Esophagus muscularis mucosa (tissue), 4 donors: ENCODE measurements at places on chromosomes 12 and 14. TPM values are rescaled to one million over a fixed set of nuclear protein-coding genes. Genes with fewer than 3 reads are reported as not detected.

Gene SLC5A8
- not detected for total RNA-seq

DNA sequence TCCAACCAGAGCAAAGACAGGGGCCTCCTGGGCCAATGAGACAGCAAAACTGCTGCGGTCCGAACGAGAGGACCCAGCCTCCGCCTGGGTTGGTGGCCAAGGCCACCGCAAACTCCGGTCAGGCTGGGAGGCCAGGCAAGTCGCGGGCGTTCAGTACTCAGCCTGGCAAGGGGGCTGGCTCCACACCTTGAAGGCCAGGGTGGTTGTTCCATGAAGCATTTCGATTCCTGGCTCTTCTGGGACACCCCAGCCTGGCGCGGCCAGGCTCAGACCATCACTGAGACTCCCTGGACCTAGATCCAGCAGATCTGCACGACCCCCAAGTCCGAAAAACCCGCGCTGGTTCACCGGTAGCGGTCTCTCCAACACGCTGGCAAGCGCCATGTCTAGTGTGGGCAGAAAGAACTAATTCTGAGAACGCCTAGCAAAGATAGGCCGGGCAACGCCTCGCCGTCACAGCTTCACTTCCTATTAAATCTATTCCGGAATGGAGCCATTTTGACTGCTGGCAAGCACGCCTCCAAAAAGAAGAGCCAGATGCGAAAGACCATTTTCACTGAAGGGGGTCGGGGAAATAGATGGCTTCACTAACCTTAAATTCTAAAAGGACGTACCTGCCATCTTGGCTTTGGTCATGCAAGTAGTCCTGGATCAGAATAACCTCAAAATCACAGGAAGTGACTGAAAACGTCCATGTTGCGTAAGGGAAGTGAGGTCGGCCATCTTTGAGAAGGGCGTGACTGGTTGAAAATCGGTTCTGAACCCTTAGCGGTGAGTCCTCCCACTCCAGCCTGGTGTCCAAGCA, at the start of gene PSMB5:
PSMB5 (minus strand) TSS at position 403 of the 805 bp plus-strand sequence; CDS start at position 384, 19 bp downstream.
- H3K36me3 ChIP-seq = peaks cover 37% of the 10 kb centered on the region
- H3K4me3 ChIP-seq = peak within 1 kb of the TSS; percentile 78
- no peaks in the 10 kb centered on the region for H3K27me3 ChIP-seq
- H3K27ac ChIP-seq = peak within 1 kb of the TSS; percentile 89
- peaks cover 17% of the 10 kb centered on the region for H3K4me1 ChIP-seq
- peak; percentile 98 for DNase-seq

DNA sequence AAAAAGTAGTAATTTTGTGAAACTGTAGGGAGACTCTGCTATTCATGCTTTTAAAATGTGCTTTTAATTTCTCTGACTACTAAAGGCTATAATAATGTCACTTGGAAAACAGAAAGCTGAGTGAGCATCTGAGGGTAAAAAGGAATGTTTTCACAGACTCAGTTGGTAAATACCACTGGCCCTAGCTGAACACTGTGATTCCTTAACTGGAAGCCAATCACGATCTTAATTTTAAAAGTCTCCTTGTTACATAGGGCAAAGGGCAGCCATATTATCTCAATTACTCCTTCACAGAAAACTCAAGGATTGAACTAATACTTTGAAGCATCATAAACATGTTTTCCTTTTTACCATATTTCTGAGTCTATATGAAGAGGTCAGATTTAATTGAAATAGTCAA, 41.9 kb downstream of the PAWR start:
- no peak for DNase-seq
- H3K4me1 ChIP-seq = peaks cover 26% of the 10 kb centered on the region
- H3K27me3 ChIP-seq = no peaks in the 10 kb centered on the region
- H3K36me3 ChIP-seq = no peaks in the 10 kb centered on the region
- H3K4me3 ChIP-seq = no peak overlapping the region

- no peak overlapping the region for H3K27ac ChIP-seq
- H3K4me1 ChIP-seq = peaks cover 16% of the 10 kb centered on the region
- DNase-seq = no peak
- H3K36me3 ChIP-seq = no peaks in the 10 kb centered on the region
- H3K4me3 ChIP-seq = no peak overlapping the region
- H3K27me3 ChIP-seq = no peaks in the 10 kb centered on the region
Measured at GRCh38 chr12:13026286-13026685, 17.9 kb upstream of the FAM234B start.

DNA sequence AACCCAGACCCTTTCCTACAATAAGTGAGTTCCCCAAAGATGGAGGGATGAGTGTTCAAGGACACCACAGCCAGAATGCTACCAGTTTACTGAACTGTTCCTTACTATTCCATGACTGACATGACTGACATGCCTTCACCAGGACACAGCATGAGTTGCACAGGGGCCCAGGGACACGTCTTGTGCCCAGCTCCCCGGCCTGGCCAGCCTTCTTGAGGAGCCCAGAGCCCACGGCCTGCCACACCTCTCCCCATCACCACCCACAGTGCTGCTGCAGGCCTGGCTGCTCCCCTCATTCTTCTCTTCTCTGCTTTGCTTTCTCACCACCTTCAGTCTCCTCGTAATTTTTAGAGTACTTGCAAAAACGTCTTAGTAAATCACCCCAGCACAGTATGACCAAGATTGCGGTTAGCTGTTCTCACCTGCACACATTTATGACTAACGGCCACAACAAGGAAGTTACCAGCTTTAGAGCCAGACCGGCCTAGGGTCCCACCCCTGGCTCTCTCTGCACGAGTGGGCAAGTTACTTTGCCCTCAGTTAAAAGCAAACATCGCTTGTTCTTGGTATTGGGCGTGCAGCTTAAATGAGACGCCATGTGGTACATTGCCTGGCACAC, 18.5 kb downstream of the PPP2R5E start:
- no peaks in the 10 kb centered on the region for H3K27me3 ChIP-seq
- no peak for DNase-seq
- H3K4me3 ChIP-seq = no peak overlapping the region
- H3K36me3 ChIP-seq = peaks cover 6% of the 10 kb centered on the region
- peaks cover 15% of the 10 kb centered on the region for H3K4me1 ChIP-seq

DNA sequence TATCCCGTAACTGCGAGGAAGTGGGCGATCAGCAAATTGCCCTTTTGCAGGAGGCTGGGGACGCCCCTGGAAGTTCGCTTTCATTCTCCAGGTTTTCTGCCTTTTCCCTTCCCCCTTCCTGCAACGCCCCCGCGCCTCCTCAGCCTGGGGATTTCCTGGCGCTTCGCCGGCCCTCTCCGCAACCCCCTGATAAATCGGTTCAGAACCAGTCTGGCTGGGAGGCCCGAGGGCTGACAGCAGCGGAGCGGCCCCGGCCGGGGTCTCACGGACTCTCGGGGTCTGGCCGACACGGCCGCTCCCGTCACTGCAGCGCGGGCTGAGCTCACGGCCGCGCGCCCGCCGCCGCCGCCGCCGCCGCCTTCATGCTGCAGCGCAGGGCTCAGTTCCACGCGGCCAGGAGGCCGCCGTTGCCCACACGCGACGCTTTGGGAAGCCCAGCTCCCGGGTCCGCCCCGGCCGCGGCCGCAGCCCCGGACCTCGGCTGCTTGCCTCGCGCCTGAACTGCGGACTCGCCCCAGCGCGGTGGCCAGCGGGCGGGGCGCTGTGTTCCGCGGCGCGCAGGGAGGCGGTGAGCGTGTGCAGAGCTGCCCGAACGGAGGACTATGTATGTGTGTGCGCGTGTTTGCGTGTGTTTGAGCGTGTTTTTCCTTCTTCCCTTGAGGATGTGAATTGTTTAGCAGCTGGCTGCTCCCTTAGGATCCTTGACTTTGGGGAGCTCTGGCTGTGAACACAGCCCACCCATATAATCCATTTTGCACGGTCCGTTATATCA, at the start of gene LRFN5:
LRFN5 (plus strand) TSS at position 345 of the 772 bp plus-strand sequence.
- peaks cover 14% of the 10 kb centered on the region for H3K4me1 ChIP-seq
- peaks cover 15% of the 10 kb centered on the region for H3K27me3 ChIP-seq
- DNase-seq = no peak
- peak within 1 kb of the TSS; percentile 67 for H3K4me3 ChIP-seq
- peak within 1 kb of the TSS; percentile 84 for H3K27ac ChIP-seq

DNA sequence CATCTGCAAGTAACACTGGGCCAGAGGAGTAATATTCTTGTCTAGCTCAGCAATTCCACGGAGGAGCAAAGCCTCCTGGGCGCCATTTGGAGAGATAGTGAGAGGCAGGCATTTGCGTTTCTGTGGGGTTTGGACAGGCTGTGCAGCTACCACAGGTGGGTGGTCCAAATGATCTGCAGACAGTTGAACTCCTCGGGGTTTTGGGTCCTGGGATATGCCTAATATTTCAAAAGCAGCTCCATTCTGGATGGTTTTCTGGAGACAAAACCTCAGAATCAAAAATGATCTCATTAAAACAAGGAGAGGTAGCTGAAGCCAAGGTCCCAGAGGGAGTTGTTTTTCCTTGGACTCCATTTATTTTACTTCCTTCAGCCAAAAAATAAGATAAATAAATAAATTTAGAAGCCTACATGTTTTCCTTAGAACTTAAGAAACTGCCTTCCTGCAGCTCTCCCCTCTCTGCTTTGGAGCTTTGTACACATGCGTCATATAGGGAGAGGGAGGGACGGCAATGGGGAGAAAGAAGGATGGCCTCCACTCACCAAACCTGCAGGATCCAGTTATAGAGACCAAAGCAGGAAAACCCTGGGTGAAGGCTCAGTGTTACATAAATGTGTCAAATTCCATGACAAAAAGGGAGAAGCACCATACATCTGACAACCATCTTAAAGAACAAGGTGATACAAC, 227.3 kb upstream of the DAAM1 start:
- no peaks in the 10 kb centered on the region for H3K27me3 ChIP-seq
- H3K4me1 ChIP-seq = no peaks in the 10 kb centered on the region
- no peak for DNase-seq

Gene ANKRD33
- not detected for total RNA-seq

GRCh38 chr12:65125975-65126374, 4.9 kb upstream of the WIF1 start:
- no peak overlapping the region for H3K27ac ChIP-seq
- H3K4me1 ChIP-seq = peaks cover 10% of the 10 kb centered on the region
- peaks cover 47% of the 10 kb centered on the region for H3K27me3 ChIP-seq
- no peak for DNase-seq
- H3K36me3 ChIP-seq = no peaks in the 10 kb centered on the region
- H3K4me3 ChIP-seq = no peak overlapping the region

GRCh38 chr12:55227643-55228042, 6.8 kb downstream of the OR10A7 start:
- no peak overlapping the region for H3K27ac ChIP-seq
- H3K4me1 ChIP-seq = no peaks in the 10 kb centered on the region
- H3K27me3 ChIP-seq = no peaks in the 10 kb centered on the region
- H3K36me3 ChIP-seq = no peaks in the 10 kb centered on the region
- DNase-seq = no peak
- H3K4me3 ChIP-seq = no peak overlapping the region

Gene FBXO21
- 62.6 TPM for total RNA-seq

Gene GPATCH2L
- 59.1 TPM for total RNA-seq

Gene CHD8
- 64.3 TPM for total RNA-seq

GRCh38 chr12:8609061-8609570, 3.5 kb downstream of the AICDA start:
- no peak for DNase-seq
- no peak overlapping the region for H3K27ac ChIP-seq
- no peaks in the 10 kb centered on the region for H3K4me1 ChIP-seq
- H3K4me3 ChIP-seq = no peak overlapping the region

DNA sequence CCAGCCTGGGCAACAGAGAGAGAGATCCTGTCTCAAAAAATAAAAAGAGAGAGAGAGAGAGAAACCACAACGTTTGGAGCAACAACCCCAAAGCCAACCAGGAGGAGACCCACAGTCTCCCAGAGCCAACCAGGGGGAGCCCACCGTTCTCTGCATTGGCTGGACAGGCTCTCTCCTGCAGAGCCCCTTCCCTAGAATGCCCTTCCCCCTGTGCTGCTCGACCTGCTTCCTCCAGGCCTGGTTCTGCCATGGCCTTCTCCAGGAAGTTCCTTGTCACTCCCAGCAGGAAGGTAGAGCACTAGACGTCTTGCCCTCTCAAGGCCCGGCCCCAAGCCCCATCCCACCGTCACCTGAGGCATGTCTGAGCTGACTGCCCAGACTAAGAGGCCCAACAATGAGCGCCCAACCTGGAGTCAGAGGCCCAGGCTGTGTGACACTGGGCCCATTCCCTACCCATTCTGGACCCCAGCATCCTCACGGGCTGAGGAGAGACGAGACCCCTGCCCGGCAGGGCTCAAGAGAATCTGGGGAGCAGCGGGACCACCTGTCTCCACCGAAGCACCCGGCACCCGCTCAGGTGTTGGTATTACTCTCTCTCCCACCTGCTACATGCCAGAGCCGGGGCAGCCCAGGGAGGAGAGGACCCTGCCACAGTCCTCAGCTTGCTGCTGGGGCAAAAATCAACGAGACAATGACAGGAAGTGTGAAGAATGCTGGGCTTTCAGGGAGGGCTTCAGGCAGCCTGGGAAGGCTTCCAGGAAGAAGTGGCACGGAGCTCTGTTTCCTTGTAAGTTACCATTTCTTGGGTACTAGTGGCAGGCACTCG, 61.2 kb downstream of the DIO3 start:
- no peaks in the 10 kb centered on the region for H3K36me3 ChIP-seq
- no peak overlapping the region for H3K27ac ChIP-seq
